HEK293T (cell line): ENCODE measurements at places on chromosomes 6 and 20.
A peak's percentile ranks its signal among the peaks of the same experiment; 100 is the strongest.

GRCh38 chr6:157975456-157975855 is 6.2 kb upstream of the SYNJ2 start:
- no peak for DNase-seq

GRCh38 chr6:15017261-15017660 is 228.6 kb upstream of the JARID2 start:
- DNase-seq = peak; percentile 50

DNA sequence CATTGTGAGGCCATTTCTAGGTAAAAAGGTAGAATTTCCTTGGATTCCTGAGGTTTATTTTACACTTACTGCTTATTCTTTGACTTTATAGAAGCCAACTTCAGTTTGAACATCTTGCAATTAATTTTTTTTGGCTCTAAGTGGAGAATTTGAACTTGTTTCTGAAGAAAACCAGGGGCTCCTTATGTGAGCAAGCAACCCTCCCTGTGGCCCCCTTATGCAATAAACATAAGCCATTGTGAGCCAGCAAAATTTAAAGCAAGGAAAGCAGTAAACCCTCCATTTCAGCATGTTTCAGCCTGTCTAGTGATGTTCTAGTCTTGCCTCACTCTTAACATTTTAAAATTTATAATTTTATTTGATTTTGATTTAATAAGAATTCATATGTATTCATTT is 5.6 kb downstream of the HLA-F start:
- no peak for DNase-seq

- DNase-seq = no peak
These were observed 2.4 kb downstream of the MYO6 start for GRCh38 chr6:75751443-75751842.

GRCh38 chr6:119517428-119517827 is 167.9 kb upstream of the MAN1A1 start:
- no peak for DNase-seq
